WERI-Rb-1 (cell line): ENCODE measurements at places on chromosomes 16 and 17.
A peak's percentile ranks its signal among the peaks of the same experiment; 100 is the strongest.

GRCh38 chr16:65429504-65430181, 307.8 kb upstream of the CDH11 start:
- no peak for DNase-seq

- DNase-seq = no peak
Observed at GRCh38 chr16:89765292-89765830, 44.0 kb downstream of the ZNF276 start.

DNA sequence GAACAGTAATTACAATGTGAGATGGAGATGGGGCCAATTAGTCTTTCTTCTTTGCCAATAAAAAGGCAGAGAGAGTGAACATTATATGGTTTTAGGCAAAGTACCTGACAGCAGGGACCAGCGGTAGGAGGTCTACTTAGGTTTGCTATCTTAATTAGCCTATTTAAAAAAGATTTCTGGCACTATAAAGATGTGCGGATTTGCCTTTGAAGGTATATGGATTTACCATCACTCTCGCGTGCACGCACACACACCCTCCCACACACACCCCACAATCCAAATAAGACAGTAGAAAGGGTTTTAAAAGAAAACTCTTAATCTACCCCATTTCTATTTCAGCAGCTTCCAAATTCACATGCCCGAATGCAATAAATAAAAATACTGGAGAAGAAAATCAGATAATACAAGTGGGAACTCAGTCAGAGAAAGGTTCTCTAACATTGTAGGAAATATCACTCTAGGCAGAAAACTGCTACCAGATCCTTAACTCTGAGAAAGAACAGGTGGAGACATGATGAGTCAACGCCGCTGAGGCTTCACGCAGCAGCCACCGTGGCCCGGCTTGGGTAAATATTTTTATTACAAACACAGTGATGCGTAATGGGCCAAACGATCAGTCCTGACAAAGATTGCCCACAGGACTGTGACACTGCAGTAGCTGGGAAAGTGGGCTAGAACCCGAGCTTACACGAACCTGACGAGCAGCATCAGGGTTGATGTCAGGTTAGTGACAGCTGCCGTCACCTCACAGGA, 66.6 kb upstream of the AXIN2 start:
- DNase-seq = no peak

DNA sequence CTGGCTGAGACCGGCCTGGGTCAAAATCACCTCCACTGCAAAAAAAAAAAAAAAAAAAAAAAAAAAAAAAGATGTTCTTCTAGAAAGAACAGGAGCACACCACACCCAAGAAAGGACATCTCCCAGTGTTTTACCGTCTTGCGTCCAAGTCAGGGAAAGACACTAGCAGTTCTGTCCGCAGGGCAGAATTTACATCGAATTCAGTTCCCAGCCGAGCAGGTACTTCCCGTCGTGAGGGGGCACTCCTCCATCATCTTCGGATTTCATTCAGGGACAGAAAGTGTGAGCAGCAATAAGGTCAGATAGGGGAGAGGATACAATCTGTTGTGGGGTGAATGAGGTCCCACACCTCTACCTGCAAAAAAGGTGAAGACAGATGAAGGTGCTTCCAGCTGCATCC, 574.7 kb downstream of the KCNJ18 start:
- no peak for DNase-seq

GRCh38 chr17:7883781-7884386, 4.7 kb upstream of the CHD3 start:
- no peak for DNase-seq

GRCh38 chr17:83097831-83098230, 18.4 kb downstream of the METRNL start:
- DNase-seq = no peak

DNA sequence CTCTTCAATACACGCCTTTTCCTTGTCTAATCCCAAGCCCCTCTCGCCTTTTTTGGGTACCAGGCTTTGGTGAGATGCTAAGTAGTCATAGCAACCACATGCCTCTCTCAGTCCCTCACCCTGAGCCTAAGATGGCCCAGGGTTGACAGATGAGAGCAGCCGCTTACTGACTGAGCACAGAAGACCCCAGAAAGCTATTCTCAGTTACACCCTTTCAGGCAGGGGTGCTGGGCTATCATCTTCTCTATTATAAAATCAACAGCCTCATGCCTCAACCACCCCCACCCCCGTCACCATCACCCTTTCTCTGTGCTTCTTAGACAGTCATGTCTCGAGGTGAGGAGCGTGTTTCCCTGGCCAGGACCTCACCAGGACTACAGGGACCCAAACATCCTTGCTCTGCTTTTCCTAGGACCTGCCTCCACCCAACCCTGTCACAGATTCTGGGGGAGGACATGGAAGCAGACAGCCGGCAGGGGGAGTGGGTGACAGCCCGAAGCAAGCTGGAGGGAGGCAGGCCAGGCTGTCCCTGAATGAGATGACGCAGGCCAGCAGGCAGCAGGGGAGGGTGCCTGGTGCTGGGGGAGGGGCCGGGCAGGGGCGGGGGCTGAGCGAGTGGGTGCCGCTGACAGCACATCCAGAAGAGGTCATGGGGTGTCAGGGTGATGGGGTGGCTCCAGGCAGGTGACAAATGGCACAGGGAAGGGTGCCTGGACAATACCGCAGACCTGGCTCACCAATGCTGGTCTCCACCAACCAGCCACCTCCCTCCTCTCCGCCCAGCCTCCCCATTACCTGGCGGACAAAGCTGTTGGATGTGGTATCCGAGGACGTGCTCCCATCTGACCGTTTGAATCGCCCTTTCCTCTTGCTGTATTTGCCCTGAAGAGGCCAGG, 3.1 kb downstream of the CACNB1 start:
- DNase-seq = peak; percentile 92

DNA sequence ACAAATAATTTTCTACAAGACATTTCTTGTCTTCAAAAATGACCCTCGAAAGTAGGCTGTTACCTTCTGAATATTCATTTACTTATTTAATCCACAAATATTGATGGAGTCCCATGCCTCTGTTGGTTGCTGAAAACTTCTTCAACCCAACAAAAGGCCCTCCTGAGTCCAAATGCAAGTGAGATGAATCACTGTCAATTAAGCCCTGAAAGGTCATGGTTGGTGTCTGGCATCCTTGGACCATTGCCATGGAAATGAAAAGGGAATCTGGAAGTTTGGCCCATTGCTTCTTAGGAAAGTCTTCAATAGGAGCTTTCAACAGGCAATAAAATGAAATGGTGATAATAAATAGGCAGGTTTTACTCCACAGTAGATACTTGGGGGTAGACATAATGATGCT, 364.7 kb upstream of the DYNLRB2 start:
- no peak for DNase-seq

GRCh38 chr17:28751600-28752366, 8.0 kb downstream of the TRAF4 start:
- DNase-seq = no peak

DNA sequence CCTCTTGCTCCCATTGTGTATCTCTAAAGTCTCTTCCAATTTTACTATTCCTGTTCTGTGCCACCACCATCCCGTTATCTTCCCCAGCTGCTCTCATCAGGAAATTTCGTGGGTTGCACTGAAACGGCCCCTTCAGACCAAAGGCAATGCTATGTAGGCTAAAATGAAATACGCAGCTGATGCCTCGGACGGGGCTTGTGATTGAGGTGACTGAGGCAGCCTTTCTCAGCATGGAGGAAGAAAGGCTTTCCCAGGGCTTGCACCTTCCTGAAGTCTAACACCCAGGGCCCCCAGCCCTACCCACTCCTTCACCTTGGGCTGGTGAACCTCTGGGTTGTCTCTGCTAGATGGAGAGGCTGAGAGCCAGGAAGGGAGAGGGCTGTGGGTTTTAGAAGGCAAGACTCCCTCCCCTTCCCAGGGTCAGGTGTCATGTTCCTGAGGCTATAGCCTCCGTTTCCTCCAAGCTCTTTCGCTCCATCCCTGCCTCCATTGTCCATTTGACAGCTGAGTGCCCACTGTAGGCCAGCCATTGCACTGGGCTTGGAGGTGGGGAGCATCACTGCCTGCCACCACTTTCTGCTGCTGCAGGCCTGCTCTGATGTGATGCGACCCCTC, 7.8 kb downstream of the CCDC200 start:
- DNase-seq = no peak

- DNase-seq = no peak
Observed at GRCh38 chr17:77127735-77128361, 12.9 kb upstream of the SEC14L1 start.

- DNase-seq = no peak
Observed at GRCh38 chr17:14432079-14432478, 131.2 kb downstream of the HS3ST3B1 start.

- no peak for DNase-seq
Observed at GRCh38 chr17:79075446-79075750, 774 bp downstream of the ENGASE start.

DNA sequence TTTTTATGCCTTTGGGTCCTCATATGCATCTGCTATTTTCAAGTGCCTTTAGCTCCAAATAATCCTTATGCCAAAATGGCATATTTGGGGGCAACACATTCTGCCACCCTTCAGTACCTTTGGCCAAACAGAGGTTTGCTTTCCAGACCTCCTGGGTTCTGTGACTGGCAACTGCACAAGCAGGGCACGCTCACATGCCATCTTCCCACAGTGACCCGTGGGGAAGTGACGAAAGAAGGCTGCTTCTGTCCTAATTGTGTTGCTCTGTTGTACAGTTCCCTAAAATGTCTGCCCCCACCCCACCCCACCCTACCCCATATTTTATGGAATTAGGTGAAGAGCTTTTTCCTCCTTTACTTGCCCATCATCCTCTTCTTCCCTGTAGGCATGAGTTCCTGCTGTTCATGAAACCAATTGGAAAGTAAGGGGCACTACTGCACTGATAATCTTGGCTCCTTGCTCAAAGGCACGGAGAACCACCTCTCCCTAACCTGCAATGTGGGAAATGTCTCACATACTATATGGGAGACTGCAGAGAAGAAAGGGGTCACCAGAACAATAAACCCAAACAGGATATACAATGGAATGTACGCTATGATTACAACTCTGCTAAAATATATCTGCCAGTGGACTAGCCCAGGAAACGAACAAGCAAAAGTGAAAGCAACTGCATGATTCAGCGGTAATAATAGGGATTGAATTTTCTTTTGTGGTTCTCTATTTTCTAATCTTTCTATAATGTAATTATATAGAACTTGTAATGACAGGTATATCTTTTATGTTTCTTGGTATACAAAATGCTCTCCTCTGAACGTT, 3.3 kb upstream of the SLFN12L start:
- DNase-seq = no peak

DNA sequence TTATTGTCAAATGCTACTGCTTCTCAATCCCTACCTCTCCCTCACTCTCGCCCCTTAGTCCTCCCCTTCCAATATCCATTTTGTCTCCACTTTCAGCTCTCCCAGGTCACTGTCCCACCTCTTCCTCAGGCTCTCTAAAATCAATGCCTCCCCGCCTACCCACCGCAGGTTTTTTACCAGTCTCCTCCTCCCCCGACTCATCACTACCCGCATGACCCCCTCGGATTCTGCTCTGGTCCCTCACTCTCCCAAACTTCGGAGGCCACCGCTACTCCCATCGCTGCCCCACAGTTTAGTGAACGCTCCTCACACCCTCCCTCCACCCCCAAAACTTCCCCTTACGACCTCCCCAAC, 513 bp downstream of the CRLF3 start:
- no peak for DNase-seq

DNA sequence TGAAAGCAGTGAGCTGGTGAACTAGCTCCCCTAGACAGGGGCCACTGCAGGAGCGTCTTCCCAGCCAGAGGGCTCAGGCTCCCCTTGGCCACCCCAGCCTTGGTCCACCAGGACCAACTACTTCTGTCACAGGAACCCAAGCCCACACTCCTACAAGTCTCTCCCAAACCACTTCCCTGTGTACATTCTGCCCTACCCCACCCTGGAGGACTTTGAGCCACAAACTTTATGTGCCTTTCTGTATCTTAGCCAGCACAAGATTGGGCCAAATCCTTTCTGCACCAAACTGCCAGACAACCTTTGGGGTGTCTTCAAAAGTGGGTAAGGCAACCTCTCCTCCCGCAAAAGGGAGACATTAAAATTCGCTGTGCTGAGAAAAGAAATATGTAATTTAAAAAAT, 31.6 kb downstream of the EFCAB5 start:
- no peak for DNase-seq

GRCh38 chr16:80274576-80275191, 266.1 kb upstream of the DYNLRB2 start:
- no peak for DNase-seq

DNA sequence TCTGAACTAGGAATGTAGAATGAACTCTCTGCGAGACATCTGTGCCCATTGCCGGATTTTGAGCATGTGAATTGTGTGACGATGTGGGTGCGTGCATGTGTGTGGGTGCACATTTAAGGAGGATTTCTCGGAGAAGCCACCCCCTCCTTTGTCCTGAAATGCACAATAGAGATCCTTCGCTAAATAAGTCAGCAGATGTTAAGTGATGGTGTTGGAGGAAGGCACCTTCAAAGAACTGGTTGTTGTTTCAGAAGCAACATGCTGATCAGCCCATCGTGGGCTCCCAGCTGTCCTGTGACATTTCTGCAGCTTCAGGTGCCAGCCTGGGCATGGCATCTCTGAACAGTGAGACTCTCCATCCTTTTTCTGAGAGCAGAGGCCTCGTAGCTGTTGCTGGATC, 194.9 kb downstream of the MSI2 start:
- DNase-seq = no peak

DNA sequence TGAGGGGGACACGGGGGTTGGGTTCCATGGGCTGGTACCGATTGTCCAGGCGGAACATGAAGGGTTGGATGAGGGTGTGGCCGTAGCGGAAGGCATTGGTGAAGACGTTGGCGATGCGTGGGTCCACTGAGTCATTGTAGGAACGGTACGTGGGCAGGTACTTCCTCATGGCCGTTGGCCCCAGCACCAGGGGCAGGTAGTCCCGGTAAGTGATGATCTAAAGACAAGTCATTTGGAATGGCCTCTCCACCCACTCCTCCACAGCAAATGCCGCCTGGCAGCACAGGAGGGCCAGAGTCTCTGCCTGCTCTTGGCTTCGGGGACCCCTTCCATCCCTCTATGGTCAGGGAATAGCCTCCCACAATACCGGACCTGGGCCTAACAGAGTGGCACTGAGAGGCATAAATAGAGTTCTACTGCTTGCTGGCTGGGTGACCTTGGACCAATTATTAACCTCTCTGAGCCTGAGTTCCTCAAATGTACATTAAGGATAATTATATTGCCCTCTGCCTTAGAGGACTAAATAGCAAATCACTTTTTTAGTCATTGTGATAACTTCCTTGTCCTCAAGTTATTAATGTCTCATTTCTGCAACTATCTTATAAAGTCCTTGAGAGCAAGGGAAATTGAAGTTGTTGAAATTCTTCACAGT, 7.2 kb downstream of the MPO start:
- no peak for DNase-seq

DNA sequence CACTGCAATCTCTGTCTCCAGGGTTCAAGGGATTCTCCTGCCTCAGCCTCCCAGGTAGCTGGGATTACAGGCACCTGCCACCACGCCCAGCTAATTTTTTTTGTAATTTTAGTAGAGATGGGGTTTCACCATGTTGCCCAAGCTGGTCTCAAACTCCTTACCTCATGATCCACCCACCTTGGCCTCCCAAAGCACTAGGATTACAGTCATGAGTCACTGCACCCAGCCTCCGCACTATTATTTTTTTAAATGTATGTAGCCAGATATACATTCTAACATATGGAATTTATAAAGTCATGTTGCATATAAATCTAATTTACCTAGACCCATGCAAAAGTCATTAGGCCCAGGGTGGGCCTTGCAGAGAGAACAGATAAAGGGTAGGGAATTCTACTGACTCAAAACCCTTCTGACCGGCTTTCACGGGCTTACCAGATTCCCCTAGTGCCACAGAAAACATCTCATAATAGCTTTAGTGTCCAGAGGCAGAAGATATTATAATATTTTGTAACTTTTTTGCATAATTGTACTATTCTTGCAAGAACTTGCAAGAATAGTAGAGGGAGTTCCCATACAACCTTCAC, 20.5 kb upstream of the HELZ start:
- no peak for DNase-seq

- DNase-seq = no peak
Observed at GRCh38 chr17:31481783-31482081, 90.3 kb downstream of the RAB11FIP4 start.
